ENCODE measurements at places on chromosomes 11 and 22.

- no peak for DNase-seq
Measured at GRCh38 chr11:32034680-32035079, 56.2 kb upstream of the RCN1 start.

DNA sequence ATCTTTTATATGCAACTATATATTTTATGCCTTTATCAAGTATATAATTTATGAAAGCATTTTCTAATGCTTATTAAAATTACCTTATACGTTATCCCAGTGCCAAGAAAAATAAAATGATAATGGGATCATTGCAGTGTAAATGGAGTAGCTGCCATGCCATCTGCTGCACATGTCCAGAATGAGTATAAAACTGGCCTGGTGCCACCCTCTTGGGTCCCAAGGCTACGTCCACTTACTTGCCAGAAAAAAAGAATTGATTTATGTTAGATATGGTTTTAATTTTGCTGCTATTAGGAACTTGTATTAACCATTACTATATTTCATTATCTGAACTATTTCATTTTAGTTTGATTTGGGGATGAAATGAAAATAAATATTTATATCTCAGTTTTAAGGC, 1127.1 kb upstream of the CNTN5 start:
- no peak for DNase-seq

- DNase-seq, result peak; percentile 65
Measured at GRCh38 chr11:46889689-46890475, 28.5 kb downstream of the LRP4 start.

GRCh38 chr11:11155962-11156815, 196.9 kb downstream of the CSNK2A3 start:
- DNase-seq, result peak; percentile 46

- no peak for DNase-seq
Measured at GRCh38 chr11:113234888-113235287, 79.5 kb upstream of the TTC12 start.

All from H54 (cell line).